Central memory CD8-positive, alpha-beta T cell (primary cell): ENCODE measurements at places on chromosomes 6 and 20.

DNA sequence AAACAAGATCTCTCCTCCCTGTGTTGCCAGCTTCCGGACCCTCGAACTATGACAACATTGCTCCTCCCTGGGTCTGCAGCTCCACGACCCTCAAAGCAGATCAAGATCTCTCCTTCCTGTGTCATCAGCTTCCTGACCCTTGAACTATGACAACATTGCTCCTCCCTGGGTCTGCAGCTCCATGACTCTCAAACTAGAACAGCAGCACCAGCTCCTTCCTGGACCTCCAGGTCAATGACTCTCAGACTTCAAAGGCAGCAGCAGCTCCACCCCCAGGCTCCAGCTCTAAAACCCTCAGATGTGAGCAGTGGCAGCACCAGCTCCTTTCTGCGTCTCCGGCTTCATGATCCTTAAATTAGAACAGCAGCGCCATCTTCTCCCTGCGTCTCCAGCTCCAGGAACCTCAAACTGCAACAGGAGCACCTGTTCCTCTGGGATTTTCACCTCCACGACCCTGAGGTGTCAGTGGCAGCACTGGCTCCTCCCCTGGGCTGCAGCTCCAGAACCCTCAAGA is 341.0 kb upstream of the SULF2 start:
- no peak for DNase-seq

DNA sequence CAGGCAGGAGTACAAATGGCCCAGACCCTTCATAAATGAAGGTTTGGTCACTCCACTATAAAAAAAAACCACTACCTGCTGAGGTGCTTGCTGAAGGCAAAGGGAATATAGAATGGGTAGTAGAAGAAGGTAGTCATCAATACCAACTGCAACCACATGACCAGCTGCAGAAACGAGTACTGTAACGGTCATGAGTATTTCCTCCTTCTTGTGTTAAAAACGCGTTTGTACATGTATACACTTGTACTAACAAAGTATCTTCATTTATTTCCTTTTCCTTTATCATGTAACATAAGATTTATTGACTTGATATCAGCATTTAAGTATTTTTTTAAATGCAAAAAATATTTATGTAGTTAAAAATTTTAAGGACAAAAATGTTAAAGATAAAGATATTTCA is 238.6 kb downstream of the TFAP2B start:
- DNase-seq, result no peak

DNA sequence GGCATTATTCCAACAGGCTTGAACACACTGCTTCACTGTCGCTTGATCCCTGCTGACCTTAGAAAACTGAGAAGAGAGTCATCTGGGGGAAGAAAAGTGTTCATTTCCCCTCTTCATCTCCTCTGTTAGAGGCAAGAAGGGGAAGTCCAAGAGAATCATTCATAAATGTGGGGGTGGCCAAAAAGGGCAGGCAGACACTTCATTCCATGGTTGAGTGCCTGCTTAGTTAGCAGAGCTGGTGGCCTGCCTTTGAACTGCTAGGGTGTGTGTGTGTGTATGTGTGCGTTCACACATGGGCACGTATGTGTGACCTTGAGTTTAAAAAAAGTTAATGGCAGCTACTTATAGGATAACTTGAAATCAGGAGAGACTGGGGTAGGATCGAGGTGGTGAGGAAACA is 39.4 kb upstream of the RFPL4B start:
- DNase-seq, result no peak

DNA sequence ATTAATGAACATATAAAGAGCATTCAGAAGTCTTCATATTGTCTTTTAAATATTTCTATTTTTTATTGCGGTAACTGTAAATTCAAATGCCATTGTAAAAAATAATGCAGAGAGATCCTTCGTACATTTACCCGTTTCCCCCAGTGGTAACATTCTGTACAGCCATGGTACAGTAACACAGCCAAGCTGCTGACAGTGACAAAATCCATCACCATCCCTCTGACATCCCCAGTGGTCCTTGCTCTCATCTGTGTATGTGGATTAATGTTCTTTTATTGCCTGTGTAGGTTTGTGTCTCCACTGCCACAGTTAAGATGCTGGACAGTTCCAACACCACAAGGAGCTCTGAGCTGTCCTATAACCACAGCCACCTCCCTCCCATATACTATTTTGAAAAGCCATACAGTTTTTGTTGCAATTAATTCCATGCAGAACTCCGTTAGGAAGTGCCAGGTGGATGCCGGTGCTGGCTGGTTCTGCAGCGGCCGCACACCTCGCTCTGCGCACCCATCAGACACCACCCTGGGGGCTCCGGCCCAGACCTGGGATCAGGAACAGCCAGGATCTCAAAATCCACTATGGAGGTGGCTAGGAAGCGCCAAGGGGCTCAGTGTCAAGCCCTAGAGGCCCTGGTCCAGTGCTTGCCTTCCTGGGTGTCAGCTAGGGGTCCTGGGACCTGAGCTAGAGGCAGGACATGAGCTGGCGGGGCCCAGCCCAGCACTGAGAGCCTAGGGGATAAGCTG is 93.1 kb upstream of the PMEPA1 start:
- no peak for DNase-seq

- no peak for DNase-seq
Measured at GRCh38 chr6:131172222-131172621, 37.0 kb downstream of the AKAP7 start.
